SHP77 treated with DMSO at 0.1 percent for 48 hours (cell line): ENCODE measurements at places on chromosomes 16 and 17.
A peak's percentile ranks its signal among the peaks of the same experiment; 100 is the strongest.

GRCh38 chr17:43033948-43034881 lies 9.2 kb downstream of the RND2 start:
- DNase-seq: no peak

DNA sequence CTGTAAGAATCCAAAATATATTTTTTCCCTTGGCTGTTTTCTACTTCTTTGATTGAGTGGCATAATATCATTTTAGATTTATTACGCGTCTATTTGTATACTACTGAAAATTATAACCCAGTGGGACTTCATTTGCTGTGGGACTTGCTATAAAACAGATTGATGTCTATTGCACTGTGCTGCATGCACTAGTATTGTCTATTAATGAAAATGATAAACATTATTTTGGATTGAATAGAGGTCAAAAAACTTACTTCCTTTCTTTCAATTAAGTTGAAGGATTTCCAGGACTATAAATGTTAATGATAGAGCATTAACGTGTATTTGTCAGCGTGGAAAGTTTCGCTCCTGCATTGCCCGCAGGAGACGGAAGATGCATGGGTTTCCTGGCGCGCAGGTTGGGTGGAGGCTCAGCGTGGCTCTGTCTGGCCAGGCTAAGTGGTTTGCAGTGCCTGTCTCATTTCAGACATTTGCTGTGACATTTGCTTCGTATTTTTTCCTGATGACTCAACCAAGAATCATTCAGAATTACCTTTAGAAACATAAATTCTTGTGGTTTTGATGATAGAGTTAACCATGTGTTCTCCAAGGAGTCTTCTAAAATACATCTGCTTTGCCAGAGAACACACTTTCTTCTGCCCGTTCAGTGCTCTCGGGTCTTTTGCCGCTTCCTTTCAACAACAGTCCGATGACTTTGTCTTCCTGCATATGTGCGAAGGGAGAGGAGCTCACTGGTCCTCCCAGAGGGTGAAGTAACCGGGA lies 216.7 kb downstream of the RPTOR start:
- DNase-seq: peak; percentile 71

- DNase-seq: no peak
Observed at GRCh38 chr16:88867581-88868246, 1.3 kb upstream of the PABPN1L start.

DNA sequence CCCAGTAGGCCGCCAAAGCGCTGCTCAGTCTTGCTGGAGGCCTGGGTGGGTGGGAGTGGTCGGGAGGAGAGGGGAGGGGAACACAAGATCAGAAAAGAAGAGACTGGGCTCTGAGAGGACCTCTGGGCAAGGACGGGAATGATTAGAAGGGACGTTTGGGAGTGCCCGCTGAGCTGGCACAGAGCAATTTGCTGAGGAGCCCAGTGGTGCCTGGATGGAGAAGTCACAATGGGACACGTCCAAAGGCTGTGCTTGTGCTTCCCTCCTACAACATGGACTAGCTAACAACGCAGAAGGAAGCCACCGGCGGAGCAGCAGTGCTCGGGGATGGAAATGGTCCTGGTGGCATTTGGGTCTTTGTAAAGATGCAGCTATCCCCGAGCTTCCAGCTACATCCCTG lies 45.6 kb upstream of the CACNG4 start:
- no peak for DNase-seq

GRCh38 chr16:74034862-74035261 lies 261.8 kb upstream of the PSMD7 start:
- peak; percentile 6 for DNase-seq
